ENCODE measurements at places on chromosomes 13 and 19. TPM values are rescaled to one million over a fixed set of nuclear protein-coding genes. Genes with fewer than 3 reads are reported as not detected.

Gene RUBCNL
- total RNA-seq: 0.20 TPM

Gene CYP2S1
- 0.65 TPM for total RNA-seq

Gene GRIK5
- total RNA-seq: not detected

Gene FXYD1
- not detected for total RNA-seq

Gene ZNF112
- total RNA-seq: 5.0 TPM

Gene ZNF256
- total RNA-seq: 3.2 TPM

Gene ADAMTS10
- total RNA-seq: 17.1 TPM

Gene SIGLECL1
- total RNA-seq: not detected

Gene APOC4
- total RNA-seq: not detected

Gene ZNF776
- total RNA-seq: 16.9 TPM

Gene STOML3
- not detected for total RNA-seq

Gene CFAP97D2
- not detected for total RNA-seq

Gene SIGLEC9
- total RNA-seq: 0.20 TPM

Gene ANKLE1
- total RNA-seq: 0.44 TPM

Gene OR7A5
- not detected for total RNA-seq

Gene CKM
- total RNA-seq: under 0.01 TPM

Gene PLIN3
- total RNA-seq: 70.2 TPM

Gene SHISA2
- total RNA-seq: 1.8 TPM

Gene LILRA1
- total RNA-seq: not detected

Gene ATP7B
- 4.6 TPM for total RNA-seq

Gene ZNF726
- total RNA-seq: 2.8 TPM

Gene DCT
- not detected for total RNA-seq

Gene CABP5
- total RNA-seq: not detected

Gene MADCAM1
- under 0.01 TPM for total RNA-seq

Gene SACS
- 22.7 TPM for total RNA-seq

Gene MAB21L1
- not detected for total RNA-seq

Gene NDUFB7
- total RNA-seq: 382 TPM

Gene SOX1
- total RNA-seq: not detected

Gene PCSK4
- total RNA-seq: 0.44 TPM

Gene FUT1
- 8.3 TPM for total RNA-seq

Gene GNA15
- total RNA-seq: under 0.01 TPM

Gene PLEKHF1
- 5.0 TPM for total RNA-seq

Gene KLHL1
- total RNA-seq: not detected

Gene ATP1A3
- total RNA-seq: under 0.01 TPM

Gene CATSPERD
- total RNA-seq: not detected

Gene CYP4F8
- total RNA-seq: not detected

Gene UHRF1
- total RNA-seq: 16.6 TPM

Gene ZNF8
- total RNA-seq: 4.2 TPM

Gene DHDH
- total RNA-seq: under 0.01 TPM

Gene TARM1
- total RNA-seq: not detected

Gene CPAMD8
- 5.2 TPM for total RNA-seq

Gene LCP1
- total RNA-seq: not detected

Gene ZNF606
- total RNA-seq: 8.7 TPM

Gene IGSF23
- not detected for total RNA-seq

Gene UBE2L5
- not detected for total RNA-seq

Gene RDH8
- not detected for total RNA-seq

Gene PEG3
- total RNA-seq: 1.6 TPM

Gene S1PR4
- 0.44 TPM for total RNA-seq

Gene LHB
- total RNA-seq: not detected

Gene LRRC25
- total RNA-seq: not detected

Gene PNMA8C
- total RNA-seq: not detected

Gene DZIP1
- total RNA-seq: 1.1 TPM

Gene KASH5
- not detected for total RNA-seq

Data from lung microvascular endothelial cell (primary cell).